Caudate nucleus (tissue), 63 donors: ENCODE measurements at places on chromosomes 6 and 20.
A peak's percentile ranks its signal among the peaks of the same experiment; 100 is the strongest.

DNA sequence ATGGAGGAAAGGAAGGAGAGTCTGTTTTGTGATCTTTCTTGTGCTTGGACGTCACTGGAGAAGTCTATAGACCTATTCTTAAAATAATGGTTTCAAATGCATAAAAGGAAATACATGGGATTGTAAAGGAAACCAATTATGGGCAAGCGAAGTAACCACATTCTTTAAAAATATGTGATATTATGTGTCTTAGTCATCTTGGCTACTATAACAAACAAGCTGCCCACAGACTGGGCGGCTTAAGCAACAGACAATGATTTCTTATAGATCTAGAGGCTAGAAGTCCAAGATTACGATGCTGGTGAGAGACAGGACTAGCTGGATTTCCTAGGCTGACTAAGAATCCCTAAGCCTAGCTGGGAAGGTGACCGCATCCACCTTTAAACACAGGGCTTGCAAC lies 49.4 kb upstream of the CD83 start:
- DNase-seq: no peak

GRCh38 chr6:49787176-49787575 lies at the start of gene PGK2:
PGK2 (minus strand) TSS chr6:49787285; CDS start chr6:49787187, 98 bp downstream.
- no peak for DNase-seq

DNA sequence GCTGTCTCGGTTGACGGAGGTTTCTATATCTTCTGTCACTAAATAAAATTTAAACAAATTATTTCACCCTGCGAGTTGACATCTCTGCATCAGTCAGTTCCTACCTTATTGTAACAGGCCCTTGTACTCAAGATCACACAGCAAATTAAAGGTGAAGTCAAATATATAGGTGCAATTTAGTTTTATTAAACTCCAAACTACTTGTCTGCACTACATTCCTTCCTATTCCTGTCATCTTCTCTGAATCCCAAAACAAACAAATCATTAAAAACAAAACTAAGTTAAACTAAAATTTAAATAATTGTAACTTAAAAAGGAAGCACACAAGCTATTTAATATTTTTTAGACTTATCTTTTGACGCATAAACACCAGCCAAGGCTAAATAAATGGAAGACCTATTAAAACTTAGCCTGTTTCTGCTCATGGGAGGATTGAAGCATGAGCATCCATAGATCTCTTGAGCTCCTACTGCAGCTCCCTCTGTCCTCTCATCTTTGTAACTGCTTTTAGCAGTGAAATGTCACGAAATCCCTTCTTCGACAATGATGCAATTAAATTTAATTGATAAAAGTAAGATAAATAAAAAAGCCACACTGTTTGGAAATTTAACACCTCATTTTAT lies 1152.3 kb upstream of the GJE1 start:
- no peak for DNase-seq

DNA sequence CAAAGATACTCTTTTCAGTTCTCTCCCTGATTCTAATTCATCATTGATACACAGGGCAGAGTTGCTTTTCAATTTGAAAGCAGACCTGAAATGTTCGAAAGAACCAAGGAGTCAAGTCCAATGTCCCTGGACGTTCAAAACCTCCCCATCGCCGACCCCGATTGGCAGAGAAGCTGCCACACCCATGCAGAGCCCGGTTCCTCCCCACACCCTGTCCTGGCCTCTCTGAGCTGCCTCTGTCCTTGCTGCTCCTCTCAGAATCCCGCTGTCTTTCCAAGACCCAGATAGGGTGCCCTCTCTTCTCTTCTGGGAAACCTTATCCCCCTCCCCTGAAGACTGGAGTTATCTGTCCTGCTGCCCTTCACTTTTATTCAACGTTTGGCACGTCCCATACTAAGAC lies 52.3 kb upstream of the CITED2 start:
- DNase-seq: no peak

DNA sequence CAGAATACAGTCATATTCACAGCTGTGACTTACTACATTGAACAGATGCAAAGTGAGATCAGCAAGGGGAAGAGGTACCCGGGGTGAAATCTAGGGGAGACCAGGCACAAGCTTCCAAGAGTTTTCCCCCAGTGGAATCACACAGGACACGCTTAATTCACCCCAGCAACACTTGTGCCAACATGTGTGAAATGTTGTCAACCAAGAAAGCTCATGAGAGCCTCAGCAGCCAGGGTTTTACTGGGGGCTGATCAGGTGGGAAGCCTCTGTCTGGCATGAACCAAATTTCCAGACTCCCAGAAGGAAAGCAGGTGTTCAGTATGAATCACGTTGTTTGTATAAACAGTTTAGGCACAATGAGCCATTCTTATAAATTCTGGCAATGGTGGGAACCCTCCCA lies 6.9 kb upstream of the RTF2 start:
- DNase-seq: no peak

DNA sequence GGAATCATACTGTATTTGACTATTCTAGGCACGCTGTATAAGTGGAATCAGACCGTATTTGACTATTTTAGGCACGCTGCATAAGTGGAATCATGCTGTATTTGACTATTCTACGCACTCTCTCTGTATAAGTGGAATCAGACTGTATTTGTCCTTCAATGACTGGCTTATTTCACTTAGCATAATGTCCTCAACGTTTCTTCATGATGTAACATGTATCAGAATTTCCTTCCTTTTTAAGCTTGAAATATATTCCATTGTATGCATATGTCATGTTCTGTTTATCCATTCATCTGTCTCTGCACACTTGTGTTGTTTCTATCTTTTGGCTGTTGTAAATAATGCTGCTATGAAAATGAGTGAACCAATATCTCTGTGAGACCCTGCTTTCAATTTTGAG lies 5.7 kb downstream of the CCDC170 start:
- DNase-seq: no peak

DNA sequence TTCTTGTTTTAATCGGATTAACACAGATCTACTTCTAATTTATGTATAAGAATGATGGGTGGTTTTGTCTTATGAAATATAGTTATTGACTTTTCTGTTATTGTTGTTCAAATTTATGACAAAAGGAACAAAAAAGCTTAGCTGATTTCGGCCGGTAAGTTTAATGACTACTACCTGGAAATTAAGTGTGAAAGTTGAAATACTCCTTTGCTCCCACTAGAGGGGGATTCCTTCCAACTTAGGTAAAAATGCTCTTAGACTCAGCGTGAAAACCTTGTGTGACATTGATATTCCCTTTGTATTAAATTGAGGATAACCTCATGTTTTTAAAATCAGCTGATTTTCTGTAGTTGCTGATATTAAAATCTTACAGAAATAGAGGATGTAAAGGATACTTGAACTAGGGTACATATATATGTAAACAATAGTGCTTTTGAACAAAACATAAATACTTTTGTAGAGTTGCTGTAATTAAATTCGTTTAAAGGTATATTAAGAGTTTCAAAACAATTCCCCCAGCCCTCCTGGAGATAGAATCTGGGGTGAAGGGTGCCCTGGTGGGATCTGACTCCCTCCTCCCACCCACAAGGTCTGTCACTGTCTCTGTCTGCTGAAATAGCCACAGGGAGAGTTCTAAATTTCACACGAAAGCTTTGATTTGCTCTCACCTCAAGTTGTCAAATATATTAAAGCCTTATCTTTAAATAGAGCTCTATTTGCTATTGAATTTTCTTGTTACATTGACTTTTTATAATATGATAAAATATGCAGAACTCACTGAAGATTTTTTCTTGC lies 257.5 kb downstream of the ARID1B start:
- no peak for DNase-seq

DNA sequence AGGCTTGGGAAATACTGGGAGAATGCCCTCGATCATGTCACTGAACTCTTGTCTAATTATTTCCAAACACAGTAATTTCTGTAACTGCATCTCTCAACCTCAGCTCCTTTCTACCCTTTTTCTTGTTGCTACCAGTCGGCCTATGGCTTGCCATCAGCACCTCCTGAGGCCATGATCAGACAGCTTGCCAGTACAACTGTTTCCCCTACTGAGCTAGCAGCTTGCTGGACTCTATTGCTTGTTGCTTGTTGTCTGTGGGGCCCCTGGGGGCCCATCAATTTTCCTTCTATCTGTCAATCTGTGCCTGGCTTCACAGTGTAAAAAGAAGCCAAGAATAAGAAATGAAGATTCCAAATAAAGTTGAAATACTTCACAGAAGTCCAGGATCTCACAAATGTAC lies 123.9 kb downstream of the OPN5 start:
- DNase-seq: no peak

DNA sequence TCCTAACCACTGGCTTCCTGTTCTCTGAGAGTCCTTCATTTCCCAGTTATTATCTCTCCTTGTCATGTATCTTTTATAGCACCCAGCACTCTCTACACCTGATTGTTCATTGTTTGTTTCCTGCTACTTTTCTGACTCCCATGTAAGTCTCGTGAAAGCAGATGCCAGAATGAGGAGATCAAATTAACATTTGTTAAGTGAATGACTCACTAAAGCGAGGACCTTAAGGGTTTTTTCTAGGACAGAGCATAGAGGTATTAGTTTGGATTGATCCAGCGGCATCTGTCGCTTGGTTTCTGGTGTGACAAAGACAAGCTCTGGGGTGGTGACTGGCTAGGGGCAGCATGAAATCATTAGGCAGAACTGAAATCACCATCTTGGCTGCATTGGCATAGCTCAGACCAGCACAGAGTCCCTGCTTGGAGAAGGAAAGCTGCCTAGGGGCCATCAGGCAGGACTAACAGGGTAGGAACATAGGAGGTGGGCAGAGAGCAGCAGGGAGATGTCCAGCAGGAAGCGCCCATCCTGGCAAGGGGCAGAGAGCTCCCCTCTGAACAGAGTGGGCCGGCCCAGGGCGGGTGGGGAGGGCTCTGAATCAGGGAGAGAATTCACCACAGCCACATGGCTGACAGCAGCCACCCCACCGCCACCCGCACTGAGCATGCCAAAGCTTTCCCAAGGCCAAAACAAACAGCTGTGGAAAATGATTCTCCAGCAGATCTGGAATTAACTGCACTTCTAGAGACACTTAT lies 97.1 kb upstream of the CEP85L start:
- DNase-seq: peak; percentile 34

- DNase-seq: no peak
These were observed 44.2 kb upstream of the TAB2 start for GRCh38 chr6:149273318-149273717.

DNA sequence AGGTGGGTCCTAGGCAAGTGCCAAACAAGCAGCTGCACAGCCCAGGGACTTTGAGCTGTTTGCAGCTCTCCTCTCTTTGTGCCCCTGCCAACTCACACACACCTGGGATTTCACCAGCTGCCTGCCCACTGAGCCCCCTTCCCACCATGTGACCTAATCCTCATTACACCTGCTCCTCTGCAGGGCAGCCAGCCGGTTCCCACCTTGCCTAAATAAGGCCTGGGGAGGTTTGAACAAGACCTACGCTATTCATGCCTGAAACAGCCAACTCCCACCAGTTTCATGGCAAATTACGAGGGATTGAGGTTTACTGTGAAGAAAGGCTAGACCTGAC lies 92.6 kb upstream of the SOX4 start:
- DNase-seq: no peak

DNA sequence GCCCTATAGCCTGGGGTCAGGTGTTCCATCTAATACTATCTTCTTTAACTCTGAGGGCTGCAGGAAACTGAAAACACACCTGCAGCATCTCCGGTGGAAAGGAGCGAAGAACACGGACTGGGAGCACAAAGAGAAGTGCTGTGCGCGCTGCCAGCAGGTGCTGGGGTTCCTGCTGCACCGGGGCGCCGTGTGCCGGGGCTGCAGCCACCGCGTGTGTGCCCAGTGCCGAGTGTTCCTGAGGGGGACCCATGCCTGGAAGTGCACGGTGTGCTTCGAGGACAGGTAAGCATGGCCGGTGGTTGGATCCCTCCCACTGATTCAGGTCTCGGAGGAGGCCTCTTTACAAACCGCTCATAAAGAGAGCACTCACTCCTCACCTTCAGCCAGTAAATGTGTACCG lies 15.5 kb downstream of the SYTL3 start:
- no peak for DNase-seq
